Parietal lobe (tissue), 2 donors: ENCODE measurements at places on chromosomes 1 and 21. TPM values are rescaled to one million over a fixed set of nuclear protein-coding genes. Genes with fewer than 3 reads are reported as not detected.

The TBX15 gene
- total RNA-seq, result 0.31 TPM

The MMP23B gene
- 0.63 TPM for total RNA-seq

The SLC44A5 gene
- total RNA-seq, result 219 TPM

The PHGDH gene
- total RNA-seq, result 20.3 TPM

The OVAAL gene
- not detected for total RNA-seq

The NT5C1A gene
- 2.2 TPM for total RNA-seq

The SOX13 gene
- 2.5 TPM for total RNA-seq

The PADI2 gene
- total RNA-seq, result 1.6 TPM

The TLCD4 gene
- 7.8 TPM for total RNA-seq

The FCRLB gene
- 1.9 TPM for total RNA-seq

The CASZ1 gene
- 0.63 TPM for total RNA-seq

The SLC6A9 gene
- total RNA-seq, result 5.9 TPM

The RAP1A gene
- total RNA-seq, result 21.0 TPM

The LMX1A gene
- total RNA-seq, result 0.31 TPM

The ADAMTS1 gene
- total RNA-seq, result 3.4 TPM

The GFI1 gene
- total RNA-seq, result not detected

The CYYR1 gene
- total RNA-seq, result 1.9 TPM

The SKI gene
- total RNA-seq, result 32.2 TPM

The VCAM1 gene
- total RNA-seq, result 14.4 TPM

The STUM gene
- 38.2 TPM for total RNA-seq
